ENCODE measurements at places on chromosomes 3 and 15. TPM values are rescaled to one million over a fixed set of nuclear protein-coding genes. Genes with fewer than 3 reads are reported as not detected.

Gene SLC15A2
- total RNA-seq, result 5.5 TPM

Gene DCP1A
- total RNA-seq, result 46.1 TPM

Gene TOP2B
- total RNA-seq, result 127 TPM

Gene ZPLD1
- total RNA-seq, result not detected

Gene FES
- total RNA-seq, result 2.3 TPM

Gene NDUFB5
- total RNA-seq, result 62.8 TPM

Gene PARP3
- 22.6 TPM for total RNA-seq

Gene USP19
- total RNA-seq, result 64.3 TPM

Gene SAMMSON
- not detected for total RNA-seq

Gene TIMP4
- total RNA-seq, result not detected

Gene ACKR2
- 0.45 TPM for total RNA-seq

Gene GABRR3
- total RNA-seq, result not detected

Gene CLDN18
- total RNA-seq, result not detected

Gene ZNF501
- 1.1 TPM for total RNA-seq

Gene PLS1
- total RNA-seq, result 1.6 TPM

Gene CCDC54
- total RNA-seq, result not detected

Gene LSM3
- total RNA-seq, result 6.0 TPM

Gene KIF15
- total RNA-seq, result 0.24 TPM

Gene GOLGA6L7
- total RNA-seq, result not detected

Gene CADPS
- total RNA-seq, result not detected

Gene CACNA2D3
- not detected for total RNA-seq

Gene LDHAL6B
- total RNA-seq, result not detected

Gene SAMD7
- not detected for total RNA-seq

Gene KNG1
- not detected for total RNA-seq

Gene TUSC7
- not detected for total RNA-seq

Gene SLC6A11
- not detected for total RNA-seq

Gene ISLR
- not detected for total RNA-seq

Gene SLC12A1
- total RNA-seq, result not detected

Gene MYLK
- total RNA-seq, result 0.35 TPM

Gene SCG3
- total RNA-seq, result not detected

Gene FSIP1
- total RNA-seq, result 0.50 TPM

Gene LRTM1
- total RNA-seq, result not detected

Gene MRAS
- total RNA-seq, result 2.4 TPM

Gene DET1
- 5.4 TPM for total RNA-seq

Gene MESP1
- 1.2 TPM for total RNA-seq

Gene AGBL1
- total RNA-seq, result not detected

Gene LMCD1
- not detected for total RNA-seq

All from naive thymus-derived CD4-positive, alpha-beta T cell (primary cell).